ENCODE measurements at places on chromosomes 1 and 21.

DNA sequence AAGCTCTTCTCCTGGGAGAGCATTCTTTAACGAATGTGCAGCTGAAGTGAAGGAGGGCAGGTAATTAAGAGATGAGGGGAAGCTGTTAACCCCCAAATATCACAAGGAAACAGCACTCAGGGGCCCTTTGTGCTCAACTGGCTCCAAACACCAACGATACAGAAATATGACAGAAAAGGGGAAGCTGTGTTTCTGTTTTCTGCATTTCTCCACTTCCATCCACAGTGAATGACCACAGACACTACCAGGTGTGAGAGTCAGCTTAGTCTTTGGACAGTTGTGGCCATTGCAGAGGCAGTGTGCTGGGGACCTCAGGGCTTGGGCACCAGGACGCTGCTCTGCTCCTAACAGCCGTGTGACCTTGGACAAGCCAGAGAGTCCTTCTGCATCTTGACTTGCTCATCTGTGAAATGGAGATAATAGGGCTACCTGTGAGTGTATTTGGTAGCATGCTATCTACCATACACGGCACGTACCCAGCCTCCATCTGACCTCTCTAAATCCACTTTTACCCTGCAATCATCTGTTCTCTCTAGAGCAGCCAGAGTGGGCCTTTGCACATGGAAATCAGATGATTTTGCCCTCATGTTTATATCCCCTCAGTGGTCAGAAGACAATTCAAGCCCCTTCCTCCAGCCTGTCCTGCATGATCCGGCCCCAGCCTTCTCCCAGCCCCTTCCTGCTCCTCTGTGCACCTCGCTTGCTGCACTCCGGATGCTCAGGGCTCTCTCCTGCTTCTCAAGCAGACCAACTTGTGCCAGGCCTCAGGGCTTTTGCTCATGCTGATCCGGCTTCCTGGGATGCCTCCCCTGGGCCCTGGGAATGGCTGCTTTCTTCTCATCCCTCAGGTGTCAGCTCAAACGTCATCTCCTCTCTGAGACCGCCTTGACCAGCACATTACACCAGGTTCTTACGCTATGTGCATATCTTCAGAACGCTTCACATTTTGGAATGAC lies 4.7 kb upstream of the TINAGL1 start:
- DNase-seq = no peak

- no peak for DNase-seq
Measured at GRCh38 chr1:19840228-19840627, 25.1 kb upstream of the RNF186 start.

DNA sequence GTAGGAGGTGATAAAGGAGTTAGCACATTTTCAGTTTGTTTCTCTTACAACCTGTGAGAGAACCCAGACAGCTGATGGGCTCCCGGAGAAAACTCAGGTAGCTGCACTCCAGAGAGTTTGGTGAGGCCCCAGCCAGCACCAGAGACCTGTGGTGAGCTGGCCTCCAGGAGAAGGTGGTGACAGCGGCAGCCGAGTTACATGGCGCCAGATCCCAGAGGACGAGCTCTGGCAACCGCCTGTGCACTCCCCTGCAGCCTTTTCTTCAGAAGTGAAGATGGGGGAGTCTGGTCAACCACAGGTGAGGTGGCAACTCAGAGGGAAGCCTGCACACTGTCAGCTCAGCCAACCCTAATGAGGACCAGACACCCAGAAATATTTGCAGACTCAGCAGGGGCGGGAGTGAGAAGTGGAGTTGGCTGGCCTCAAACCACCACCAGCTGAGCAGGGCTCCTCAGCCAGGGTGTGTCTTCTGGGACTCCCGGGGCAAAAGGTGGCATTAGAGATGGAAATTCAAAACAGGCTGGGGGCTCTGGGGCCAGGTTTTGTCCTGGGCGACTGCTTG lies 209.7 kb downstream of the SETD4 start:
- DNase-seq = no peak

- no peak for DNase-seq
Measured at GRCh38 chr1:45974541-45975269, 157.7 kb downstream of the PIK3R3 start.

- peak; percentile 24 for DNase-seq
Measured at GRCh38 chr1:230157420-230158390, 90.7 kb downstream of the GALNT2 start.

DNA sequence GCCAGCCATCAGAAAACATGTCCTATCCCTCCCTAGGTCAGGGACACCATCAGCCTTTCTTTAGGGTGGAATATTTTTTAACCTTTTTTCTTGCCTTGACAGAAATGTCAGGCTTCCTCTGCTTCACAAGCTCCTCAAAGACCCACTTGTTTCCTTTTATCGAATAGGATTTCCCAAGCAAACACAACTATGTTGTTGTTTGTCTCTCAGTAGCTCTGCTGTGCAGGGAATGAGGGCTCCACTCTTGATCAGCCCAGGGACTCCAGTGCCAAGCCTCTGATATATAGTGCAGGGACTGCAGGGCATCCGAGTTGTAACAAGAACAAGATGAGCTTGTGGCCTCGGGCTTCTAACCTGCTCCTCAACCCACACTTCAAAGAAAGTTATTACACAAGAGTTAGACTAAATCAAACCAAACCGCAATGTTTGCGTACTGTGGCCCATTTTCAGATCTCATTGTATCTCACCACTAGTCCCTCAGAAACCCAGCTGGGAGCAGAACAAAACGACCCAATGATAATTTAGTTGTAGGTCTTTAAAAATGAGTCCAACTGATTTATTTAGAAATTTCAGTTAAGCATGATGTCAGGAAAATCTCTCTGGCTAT lies 108.1 kb downstream of the ATG4C start:
- DNase-seq = no peak

DNA sequence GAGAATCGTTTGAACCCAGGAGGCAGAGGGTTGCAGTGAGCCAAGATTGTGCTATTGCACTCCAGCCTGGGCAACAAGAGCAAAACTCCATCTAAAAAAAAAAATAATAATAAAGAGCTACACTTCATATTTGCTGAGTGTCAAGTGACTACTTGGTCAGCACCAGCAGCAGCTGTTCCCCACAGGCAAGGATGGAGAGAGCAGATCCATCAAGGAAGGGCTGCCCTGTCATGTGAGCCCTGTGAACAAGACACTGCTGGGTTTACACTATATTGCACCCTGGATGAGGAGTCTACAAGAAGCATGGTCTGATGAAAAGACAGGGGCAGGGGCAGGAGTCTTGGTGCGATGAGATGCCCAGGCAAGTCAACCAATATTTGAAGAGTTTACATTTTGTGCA lies 3.6 kb downstream of the CTNNBIP1 start:
- DNase-seq = no peak

- DNase-seq = no peak
Measured at GRCh38 chr1:207605444-207606361, 39.2 kb upstream of the CR1L start.

- DNase-seq = no peak
Measured at GRCh38 chr1:164589408-164589807, 30.4 kb downstream of the PBX1 start.

GRCh38 chr1:197363855-197364254 lies 95.8 kb downstream of the CRB1 start:
- no peak for DNase-seq

GRCh38 chr1:228077565-228078330 lies 4.8 kb upstream of the ARF1 start:
- DNase-seq = no peak

DNA sequence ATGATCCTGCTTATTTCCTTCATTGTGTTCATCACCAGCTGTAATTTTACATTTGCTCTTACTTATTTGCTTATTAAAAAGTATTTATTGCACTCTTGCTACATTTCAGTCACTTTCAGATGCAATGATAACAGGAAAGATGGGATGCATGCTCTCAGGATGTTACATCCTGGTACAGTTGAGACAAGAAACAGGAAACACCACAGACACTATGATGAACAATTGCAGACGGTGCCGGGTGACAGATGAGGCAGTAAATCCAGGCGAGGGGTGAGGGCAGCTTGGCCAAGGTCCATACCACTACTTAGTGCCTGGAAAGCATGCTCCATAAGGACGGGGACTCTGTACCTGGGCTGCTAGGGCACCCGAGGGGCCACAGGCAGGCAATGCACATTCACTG lies 156.6 kb upstream of the RAB4A start:
- DNase-seq = no peak

GRCh38 chr1:86776108-86776507 lies 71.7 kb downstream of the SH3GLB1 start:
- no peak for DNase-seq

DNA sequence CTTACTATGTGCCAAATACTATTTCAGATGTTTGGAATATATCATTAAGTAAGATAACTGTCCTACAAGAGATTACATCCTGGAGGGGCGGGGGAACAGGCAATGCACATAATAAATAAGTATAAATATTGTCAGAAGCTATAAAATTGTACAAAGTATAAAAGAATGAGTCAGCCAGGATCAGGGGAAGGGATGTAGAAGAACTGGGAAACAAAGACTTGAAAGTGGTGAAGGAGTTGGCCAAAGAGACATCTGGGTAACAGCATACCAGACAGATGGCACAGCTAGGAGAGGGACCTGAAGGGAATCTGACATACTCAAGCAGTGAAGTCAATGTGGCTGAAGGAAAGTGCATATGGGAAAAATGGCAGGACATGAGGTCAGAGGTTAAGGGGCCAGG lies 53.9 kb downstream of the CYYR1 start:
- DNase-seq = no peak
